ENCODE measurements at places on chromosomes 7 and 10. TPM values are rescaled to one million over a fixed set of nuclear protein-coding genes. Genes with fewer than 3 reads are reported as not detected.

DNA sequence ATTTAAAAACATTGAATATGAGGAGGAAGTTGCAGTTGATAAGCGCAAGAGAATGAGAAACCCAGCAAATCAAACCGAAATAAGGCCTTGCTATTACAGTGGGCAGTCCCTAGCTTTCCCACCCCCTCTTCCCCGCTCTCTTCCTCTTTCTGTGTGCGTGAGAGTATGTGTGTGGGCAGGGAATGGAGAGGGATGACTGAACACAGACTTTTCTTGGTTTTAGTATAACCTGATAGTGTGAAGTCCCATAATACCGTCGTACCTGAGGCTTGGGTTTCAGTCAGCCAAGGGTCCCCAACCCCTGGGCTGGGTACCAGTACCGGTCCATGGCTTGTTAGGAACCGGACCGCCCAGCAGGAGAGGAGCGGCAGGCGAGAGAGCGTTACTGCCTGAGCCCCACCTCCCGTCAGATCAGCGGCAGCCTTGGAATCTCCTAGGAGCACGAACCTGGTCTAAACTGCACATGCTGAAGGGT lies 255.3 kb downstream of the CELF2 start:
- H3K36me3 ChIP-seq, result no peaks in the 10 kb centered on the region
- no peaks in the 10 kb centered on the region for H3K4me1 ChIP-seq
- no peak for DNase-seq
- no peak overlapping the region for H3K4me3 ChIP-seq
- H3K27me3 ChIP-seq, result no peaks in the 10 kb centered on the region

GRCh38 chr7:42832667-42833066 lies 79.2 kb downstream of the C7orf25 start:
- DNase-seq, result no peak
- H3K27me3 ChIP-seq, result no peaks in the 10 kb centered on the region
- no peaks in the 10 kb centered on the region for H3K36me3 ChIP-seq

Gene PARD3
- 34.6 TPM for total RNA-seq

Gene ETV1
- total RNA-seq, result 91.7 TPM
